Suppressor macrophage treated with lipopolysaccharide for 1 hour (primary cell): ENCODE measurements at places on chromosomes 3 and 15.

DNA sequence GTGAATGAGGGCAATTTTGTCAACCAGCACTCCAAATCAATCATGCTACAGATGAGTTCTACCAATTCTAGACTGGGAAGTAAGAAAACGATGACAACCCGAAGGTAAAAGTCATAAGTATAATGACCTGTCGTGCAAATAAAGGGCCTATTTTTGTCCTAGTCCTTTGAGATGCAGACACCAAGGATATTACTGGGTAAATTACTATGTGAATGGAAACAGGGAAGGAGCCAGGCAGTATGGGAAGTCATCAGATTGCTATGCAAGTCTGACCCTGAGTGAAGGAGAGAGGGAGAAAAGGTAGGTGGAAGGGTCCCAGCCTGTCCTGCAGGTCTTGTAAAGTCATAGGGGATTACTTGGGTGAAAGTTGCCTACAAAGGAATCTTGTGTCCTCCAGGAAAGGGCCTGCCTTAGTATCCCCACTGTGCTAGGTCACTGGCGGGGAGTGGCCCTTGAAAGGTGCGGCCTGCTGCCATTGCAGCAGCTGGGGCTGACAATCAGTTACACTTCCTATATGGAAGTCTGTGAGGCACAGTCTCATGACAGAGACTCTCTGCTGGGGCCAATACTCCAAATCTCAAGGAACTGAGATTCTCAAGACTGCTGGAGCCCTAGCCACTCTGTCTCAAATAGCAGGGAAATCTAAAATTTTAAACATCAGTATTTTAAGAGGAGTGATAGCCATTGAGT is 149.9 kb upstream of the SLC2A2 start:
- DNase-seq = no peak

GRCh38 chr15:88454867-88455810 is 12.0 kb downstream of the MRPL46 start:
- DNase-seq = peak; percentile 68

- DNase-seq = no peak
Observed at GRCh38 chr3:60912876-60913275, 338.4 kb downstream of the FHIT start.

GRCh38 chr15:63509955-63510940 is 5.9 kb downstream of the USP3 start:
- peak; percentile 76 for DNase-seq

DNA sequence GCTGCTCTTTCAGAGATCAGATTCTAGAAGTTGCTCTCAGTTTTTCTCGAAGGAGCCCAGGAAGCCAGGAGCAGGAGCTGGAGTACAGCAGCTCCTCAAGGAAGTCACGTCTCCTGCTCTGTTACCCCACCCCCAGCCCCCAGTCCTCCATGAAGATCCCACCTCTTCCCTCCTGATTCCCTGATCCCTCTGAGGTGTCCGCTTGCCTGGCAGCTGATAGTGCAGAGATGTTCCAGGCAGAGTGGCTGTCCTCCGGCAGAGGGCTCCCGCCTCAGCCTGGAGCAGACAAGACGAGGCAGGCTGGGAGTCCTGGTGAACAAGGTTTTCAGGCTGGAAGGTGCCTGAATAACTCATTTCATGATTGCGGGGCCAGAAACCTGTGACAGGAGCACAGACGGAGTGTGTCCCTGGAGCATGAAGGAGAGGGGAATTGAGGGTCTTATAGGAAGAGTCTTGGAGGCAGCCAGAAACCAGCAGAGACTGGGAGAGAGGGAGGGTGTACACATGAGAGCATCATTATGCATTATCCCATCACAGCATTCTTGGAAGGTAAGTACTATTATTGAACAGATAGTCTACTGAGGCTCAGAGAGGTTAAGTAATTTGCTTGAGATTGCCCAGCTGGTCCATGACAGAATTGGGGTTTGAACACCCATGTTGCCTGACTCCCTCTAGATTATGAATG is 1.2 kb downstream of the HRH1 start:
- DNase-seq = peak; percentile 57
